ENCODE measurements at places on chromosomes 11 and 22.

GRCh38 chr11:109267293-109268095, 154.5 kb upstream of the C11orf87 start:
- no peak for DNase-seq

- peak; percentile 63 for DNase-seq
These were observed 95.7 kb upstream of the NNMT start for GRCh38 chr11:114200351-114201133.

DNA sequence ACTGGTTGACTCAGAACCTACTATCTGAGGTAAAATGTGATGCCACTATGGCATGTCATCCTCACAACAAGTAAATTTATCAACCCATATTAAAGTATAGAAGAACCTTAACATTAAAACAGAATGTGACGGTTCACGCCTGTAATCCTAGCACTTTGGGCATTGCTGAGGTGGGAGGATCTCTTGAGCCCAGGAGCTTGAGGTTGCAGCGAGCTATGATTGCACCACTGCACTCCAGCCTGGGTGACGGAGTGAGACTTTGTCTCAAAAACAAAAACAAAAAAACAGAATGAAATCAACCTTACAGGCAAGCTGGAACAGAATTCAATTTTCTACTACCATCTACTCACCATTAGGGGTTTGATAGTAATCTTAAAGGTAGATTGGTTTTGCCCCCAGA, 86.2 kb downstream of the PLEKHA7 start:
- no peak for DNase-seq

GRCh38 chr11:130047141-130047540, 22.6 kb upstream of the APLP2 start:
- no peak for DNase-seq

DNA sequence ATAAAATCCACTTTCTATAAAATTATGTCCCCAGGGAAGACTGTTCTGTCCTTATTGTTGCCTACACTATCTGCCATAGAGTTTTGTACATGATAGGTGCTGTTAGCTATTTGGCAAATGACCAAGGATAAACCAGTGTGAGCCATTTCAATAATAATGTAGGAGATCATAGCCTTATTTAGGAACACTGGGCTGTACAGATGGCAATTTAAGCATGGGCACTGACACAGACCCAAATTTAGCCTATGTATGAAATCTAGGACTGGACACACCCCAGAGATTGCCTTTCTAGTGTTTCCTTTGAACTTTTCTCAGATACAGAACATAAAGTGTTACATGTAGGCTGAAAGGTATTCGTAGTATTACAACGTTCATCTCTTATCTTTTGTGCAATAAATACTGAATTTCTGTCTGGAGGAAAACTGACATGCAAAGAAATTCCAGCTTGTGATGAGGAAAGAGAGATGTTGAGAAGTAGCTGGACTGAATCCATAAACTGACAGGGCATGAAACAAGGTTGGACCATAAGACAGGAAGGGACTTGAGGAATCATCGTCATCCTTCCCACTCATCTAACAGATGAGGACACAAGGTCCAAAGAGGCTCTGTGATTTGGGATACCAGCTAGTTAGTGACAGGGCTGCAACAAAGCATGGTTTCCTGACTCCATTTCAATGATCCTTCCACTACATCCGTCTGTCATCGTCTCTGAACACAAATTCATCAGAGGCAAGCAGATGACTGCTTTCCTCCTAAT, 60.3 kb downstream of the TMPRSS5 start:
- DNase-seq: no peak

DNA sequence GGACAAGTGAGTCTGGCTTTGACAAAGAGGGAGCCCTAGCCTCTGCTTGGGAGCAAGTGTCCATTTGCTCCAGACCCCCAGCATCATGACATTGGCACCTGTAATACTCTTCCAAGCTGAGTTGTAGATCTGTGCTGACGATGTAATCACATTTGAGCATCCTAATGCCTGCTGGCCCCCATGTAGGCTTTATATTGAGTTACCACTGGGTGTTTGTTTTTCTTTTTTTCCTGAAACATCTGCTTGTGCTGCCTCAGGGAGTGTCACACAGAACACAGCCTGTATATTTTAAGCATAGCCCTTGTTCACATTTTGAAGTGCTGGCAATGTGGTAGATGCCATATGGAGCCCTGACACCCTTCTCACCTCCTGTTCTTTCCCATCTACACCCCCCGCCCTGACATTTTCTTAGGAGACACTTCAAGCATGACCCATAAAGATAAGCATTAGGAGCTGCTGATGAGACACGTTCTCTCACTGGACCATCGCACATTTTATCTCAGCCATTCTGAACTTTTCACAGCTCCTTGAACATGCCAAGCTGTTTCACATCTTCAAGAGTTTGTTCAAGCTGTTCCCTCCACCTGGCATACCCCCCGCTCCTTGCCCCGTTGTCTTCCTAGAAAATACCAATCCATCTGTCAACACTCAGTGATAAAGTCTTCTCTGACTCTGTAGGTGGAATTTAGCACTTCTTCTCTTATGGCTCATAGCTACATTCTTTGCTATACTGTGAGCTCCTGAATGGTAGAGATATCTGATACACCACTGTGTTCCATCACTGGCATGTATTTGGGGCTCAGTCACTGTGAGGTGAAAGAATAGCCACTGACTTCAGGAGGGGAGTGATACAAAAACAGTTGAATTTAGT, 128.7 kb downstream of the TRIM44 start:
- DNase-seq: no peak

- DNase-seq: no peak
These were observed 382.5 kb downstream of the NXPE2 start for GRCh38 chr11:115060840-115061239.

- DNase-seq: no peak
These were observed 42.6 kb downstream of the ACER3 start for GRCh38 chr11:76903325-76903724.

GRCh38 chr11:45472716-45473317, 186.7 kb upstream of the SYT13 start:
- DNase-seq: no peak

DNA sequence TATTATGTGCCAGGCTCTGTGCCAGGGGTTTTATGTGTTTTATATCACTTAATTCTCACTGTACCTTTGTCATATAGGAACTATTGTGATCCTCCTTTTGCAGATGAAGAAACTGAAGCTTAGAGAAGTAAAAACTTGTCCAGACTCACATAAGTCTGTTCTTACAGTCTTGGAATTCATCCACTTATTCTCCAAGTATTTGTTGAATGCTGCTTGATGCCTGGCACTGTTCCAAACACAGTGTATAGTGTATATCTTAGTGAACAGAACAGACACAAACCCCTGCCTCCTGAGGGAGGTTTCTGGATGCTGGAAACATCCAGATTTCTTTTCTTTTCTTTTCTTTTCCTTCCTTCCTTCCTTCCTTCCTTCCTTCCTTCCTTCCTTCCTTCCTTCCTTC, 29.0 kb upstream of the FGF3 start:
- no peak for DNase-seq

DNA sequence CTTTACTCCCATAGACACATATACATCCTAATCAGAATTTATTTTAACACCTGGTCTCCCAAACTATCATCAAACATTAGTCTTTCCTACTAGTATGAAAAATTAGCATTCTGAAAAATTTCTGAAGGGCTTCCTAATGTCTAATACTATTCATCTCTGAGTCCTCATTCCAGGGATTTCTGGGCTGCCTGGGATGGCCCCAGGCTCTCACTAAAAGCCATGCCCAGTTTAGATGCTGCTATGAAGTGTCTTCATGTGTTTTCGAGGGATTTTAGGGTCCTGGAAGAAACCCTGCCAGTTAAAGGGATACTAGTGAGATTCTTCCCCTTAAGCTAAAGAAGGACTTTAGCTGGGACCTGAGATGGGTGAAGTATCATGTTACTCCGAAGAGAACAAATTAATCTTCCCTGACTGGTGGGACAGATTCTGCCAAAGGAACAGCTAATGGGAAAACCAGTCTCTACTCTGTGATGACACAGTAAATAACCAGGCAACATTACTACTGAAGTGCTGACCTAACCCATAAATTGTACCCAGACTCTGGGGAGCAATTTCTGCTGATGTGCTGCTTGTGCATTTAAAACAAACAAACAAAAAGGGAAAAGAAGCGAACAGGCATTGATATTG, 342.6 kb downstream of the SOX6 start:
- peak; percentile 51 for DNase-seq

DNA sequence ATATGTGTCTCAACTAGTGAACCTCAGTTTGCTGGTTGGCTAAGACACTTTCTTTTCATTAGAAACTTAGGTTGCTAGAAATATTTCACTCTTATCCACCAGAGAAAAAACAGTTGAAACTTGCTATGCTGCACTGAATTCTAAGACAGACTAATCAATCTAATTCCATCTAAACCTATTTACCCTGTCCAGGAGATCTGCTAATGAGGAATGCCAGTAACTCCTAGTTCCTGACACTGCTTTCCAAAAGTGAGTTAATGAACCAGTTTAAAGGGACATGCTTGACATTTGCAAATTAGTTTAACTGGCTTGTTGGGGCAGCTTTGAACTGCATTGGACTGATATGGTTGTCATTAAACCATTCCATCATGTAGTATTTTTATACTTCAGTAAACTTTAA, 258.5 kb downstream of the CNTN5 start:
- DNase-seq: no peak

DNA sequence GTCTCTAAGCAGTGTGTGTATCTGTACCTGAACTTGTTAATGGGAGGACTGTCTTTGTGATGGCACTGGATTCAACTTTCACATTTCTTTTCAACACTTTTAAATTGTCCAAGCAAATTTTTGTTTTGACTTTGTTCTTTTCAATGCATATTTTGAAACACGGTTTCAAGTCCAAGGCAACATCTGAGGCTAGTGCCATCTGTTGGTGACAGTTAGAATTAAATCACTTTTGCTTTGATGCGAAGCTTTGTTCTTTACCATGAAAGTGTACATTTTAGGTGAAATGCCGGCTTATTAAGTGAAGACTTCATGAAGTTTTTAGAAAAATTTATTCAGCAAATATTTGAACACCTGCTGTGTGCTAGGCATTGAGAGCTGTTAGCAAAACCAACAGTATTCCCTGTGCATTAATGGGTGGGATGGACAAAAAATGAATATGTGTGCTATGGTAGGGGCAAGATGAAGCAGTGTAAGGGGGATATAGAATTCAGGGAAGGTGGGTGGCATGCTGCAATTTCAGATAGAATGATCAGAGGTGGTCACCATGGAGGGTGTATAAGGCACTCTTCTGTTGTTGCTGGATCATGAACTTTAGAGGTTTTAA, 70.2 kb downstream of the DDX10 start:
- peak; percentile 34 for DNase-seq

DNA sequence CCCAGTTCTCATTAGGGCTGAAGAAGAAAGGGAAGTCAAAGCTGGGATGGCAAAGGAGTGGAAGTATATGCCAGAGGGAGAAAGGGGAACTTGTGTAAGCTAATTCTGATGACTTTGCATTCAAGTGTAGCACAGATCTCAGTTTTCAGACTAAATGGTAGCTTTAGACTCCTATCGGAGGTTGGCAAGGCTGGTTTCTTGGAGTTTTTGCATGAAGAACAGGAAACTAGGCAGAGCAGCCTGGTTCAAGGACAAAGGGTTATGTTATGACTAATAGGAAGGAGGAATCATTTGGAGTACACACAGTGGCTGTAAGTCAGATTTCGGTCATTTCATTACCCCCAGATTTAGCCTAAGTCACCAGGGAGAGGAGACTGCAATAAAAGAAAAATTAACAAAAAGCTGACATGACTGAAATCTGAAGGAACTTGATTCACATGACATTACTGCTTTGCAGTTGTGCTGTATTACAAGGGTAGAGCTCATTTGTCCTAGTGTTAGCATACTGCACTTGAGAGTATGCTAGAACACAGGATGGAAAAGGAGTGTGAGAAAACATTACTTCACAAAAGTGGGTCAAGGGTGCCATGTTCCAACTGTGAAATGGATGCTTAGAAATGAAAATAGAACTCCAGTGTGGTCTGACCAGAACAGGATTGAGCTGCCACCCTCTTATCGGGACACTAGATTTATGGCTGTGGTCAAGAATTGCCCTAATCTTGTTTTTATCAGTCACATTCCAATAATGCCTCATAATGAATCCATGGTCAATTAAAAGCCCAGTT, 23.6 kb downstream of the ADM start:
- peak; percentile 79 for DNase-seq

DNA sequence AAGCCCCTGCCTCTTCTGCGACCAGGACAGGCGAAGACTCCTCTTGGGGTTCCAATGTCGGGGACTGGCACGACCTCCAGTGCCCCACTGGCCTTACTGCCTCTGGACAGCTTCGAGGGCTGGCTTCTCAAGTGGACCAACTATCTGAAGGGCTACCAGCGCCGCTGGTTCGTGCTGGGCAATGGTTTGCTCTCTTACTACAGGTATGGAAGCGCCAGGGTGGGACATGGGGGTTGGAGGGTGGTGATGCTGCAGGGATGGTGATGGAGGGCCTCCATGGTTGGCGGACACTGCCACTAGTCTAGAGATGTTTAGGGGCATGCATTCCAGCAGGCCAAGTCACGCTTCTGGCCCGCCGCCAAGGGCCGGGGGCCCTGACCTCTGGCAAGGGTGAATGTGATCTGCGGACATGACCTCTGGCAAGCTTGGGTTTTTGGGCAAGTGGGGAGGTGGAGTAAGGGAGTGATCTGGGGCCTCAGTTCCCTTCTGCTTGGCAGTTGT, 727 bp downstream of the OSBP2 start:
- DNase-seq: no peak

Measured in fibroblast of mammary gland (primary cell).